ENCODE measurements at places on chromosomes 5 and 9.

- no peak for DNase-seq
These were observed 388.2 kb upstream of the WWC1 start for GRCh38 chr5:167903243-167903642.

- DNase-seq = no peak
These were observed 46.1 kb downstream of the ENC1 start for GRCh38 chr5:74594137-74595040.

DNA sequence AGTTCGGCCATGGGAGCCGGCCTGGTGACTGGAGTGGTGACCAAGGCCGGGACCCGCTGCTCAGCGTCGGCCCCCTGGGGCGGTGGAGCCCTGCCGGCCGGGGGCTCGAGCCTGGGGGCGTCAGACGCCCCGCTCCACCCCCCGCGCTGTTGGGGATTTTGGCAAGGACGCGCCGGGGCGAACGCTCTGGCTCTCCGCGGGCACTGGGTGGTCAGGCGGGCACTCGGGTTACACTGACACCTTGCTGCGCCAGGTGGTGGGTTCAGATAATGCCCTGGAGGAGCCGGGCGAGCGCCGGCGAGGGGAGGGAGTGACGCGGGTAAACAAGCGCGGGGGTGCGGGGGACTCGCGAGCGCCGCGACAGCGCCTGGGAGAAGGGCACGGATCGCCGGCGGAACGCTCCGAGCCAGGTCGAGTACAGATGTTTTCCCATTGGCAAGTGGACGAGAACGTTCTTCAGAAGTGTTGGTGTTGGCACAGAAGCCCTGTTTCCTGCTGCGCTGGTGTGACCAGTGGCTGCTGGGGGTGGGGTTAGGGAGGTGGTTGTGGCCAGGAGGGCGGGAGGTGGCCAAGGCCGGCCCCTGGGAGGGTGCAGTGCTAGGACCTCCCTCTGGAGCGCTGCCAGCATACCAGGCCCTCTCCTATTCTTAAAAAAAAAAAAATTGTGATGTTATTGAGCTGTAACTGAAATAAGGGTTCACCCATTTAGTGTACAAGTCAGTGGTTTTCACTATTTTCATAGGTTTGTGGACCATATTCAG lies 773 bp downstream of the SQSTM1 start:
- DNase-seq = peak; percentile 94

DNA sequence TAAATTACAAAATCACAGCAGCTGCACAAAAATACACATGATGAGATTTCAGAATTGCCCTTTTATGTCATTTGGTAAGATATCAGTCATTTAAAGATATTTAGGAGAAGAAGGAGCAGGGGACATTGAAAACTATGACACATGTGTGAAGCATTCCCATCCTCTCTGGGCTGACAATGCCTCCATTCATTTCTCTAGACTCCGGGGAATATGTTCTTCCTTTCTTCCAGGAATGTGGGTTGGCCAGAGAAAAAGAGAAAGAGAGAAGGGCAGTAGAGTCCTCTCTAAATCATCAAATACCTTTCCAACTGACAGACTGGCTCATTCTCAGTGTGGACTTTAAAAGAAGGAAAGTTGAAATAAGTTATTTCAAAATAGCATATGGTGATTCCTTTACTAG lies 205.6 kb upstream of the ADAMTSL1 start:
- DNase-seq = no peak

DNA sequence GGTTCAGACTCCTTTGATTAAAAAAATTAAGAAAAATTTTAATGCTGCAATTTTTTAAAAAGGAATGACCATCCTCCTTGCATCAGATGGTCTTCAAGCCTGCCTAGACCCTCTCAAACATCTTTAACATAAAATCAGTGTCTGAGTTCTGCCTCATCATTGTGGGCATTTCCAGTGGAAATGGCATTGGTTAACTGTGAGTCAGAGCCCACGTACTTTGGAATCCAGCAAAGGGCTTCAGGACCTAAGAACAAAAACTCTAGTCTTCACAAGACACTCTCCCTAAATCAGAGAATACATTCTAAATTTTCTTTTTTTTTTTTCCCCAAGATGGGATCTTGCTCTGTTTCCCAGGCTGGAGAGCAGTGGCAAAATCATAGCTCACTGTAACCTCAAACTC lies 9.4 kb upstream of the C5orf15 start:
- no peak for DNase-seq

GRCh38 chr9:18433620-18434019 lies 40.3 kb upstream of the ADAMTSL1 start:
- no peak for DNase-seq

GRCh38 chr9:75451045-75451444 lies 362.7 kb downstream of the OSTF1 start:
- DNase-seq = no peak

GRCh38 chr5:15692706-15693381 lies 192.9 kb downstream of the FBXL7 start:
- no peak for DNase-seq

GRCh38 chr9:119333507-119334229 lies 35.6 kb downstream of the BRINP1 start:
- no peak for DNase-seq

DNA sequence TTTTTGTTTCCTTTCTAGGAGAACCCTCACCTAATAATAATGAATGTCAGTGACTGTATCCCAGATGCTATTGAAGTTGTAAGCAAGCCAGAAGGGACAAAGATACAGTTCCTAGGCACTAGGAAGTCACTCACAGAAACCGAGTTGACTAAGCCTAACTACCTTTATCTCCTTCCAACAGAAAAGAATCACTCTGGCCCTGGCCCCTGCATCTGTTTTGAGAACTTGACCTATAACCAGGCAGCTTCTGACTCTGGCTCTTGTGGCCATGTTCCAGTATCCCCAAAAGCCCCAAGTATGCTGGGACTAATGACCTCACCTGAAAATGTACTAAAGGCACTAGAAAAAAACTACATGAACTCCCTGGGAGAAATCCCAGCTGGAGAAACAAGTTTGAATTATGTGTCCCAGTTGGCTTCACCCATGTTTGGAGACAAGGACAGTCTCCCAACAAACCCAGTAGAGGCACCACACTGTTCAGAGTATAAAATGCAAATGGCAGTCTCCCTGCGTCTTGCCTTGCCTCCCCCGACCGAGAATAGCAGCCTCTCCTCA lies 87.1 kb downstream of the OSMR start:
- no peak for DNase-seq

DNA sequence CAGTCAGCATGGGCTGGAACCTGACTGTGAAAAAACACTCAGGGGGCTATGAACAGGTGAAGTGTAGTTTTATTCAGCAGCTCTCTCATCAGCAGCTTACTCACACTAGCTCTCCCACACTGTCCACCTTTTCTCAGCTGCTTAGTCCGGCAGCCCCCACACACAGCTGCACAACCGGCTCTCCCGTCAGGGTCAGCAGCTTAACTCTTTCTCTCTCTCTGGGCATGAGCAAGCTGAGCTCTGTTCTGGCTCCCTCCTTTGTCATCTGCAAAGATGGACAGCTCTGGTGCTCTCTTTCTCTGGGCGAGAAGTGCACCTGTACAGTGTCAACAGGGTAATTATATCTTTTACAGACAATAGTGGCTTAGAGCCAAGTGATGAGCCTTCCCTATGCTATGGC lies 8.2 kb downstream of the DMAC1 start:
- peak; percentile 82 for DNase-seq

DNA sequence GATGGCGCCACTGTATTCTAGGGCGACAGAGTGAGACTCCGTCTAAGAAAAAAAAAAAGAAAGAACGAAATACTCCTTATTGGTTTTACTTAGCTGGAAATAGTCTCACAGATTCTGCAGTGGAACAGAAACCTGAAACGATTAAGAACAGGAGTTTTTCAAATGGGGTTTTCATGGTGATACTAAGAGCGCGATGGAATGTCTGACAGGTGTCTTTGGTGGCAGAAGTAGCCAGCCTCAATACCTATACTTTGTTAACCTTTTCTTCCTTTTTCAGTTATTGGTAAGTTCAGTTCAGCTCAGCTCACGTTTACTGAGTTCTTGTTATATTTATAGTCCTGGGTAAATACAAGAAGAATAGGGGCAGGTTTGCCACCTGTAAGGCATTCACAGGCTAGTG lies 123.9 kb downstream of the FOCAD start:
- no peak for DNase-seq

- DNase-seq = no peak
These were observed 31.4 kb upstream of the SPTLC1 start for GRCh38 chr9:92146610-92147009.
